ENCODE measurements at places on chromosomes 1 and 21.

GRCh38 chr1:27719286-27720251 is 6.2 kb upstream of the FAM76A start:
- peak; percentile 18 for DNase-seq

- no peak for DNase-seq
These were observed 10.8 kb downstream of the SLC45A3 start for GRCh38 chr1:205669341-205670149.

DNA sequence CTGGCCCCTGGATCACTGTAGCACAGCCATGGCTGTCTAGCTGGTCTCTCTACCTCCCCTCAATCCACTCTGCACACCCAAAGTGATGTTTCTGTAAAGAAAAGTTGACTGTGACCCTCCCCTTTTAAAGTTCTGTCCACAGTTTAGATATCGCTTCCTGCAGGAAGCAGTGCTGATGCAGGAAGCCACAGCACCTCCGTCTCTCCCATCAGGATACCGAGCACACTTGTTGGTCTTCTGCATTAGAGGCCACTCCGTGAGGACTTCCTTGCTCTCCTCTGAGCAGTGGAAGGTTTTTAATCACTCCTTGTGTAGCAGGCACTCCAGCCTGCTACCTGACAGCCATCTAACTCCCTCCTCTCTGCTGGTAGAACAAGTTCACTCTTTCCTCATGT is 69.5 kb downstream of the GADD45A start:
- DNase-seq: no peak

DNA sequence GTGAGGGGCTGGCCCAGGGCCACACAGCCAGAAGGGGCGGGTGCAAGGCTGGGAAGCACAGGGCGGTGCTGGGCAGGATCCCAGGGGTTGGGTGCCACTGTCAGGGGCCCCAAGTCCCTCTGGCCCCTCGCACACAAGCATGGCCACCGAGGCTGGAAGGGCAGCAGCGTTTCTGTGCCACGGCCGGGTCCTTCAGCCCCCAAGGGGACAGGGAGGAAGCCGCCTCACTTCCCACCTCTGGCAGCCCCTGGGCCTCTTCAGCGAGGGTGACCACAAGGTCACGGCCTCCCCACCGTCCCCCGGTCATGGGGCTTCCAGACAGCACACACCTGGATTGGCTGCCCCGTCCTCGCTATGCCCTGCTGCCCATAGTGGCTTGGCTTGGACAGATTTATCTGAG is 77.1 kb upstream of the TTC34 start:
- DNase-seq: no peak

DNA sequence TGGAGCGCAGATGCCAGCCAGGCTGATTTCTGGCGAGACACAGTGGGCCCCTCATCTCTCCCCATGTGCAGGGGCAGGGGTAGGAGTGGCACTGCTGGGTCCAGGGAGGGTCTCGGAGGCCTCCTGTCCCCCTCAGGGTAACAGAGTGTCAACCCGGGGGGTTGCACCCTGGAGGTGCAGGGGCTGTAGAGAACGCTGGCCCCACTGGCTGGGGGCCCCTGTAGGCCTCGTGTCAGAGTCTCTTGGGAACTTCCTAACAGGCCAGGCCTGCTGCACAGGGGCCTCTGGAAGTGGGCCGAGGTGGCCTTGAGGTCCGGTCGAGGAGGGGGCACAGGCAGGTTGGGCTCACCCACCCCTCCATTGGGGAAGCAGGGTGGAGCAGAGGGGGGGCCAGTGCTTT is 38.9 kb upstream of the AJAP1 start:
- no peak for DNase-seq

DNA sequence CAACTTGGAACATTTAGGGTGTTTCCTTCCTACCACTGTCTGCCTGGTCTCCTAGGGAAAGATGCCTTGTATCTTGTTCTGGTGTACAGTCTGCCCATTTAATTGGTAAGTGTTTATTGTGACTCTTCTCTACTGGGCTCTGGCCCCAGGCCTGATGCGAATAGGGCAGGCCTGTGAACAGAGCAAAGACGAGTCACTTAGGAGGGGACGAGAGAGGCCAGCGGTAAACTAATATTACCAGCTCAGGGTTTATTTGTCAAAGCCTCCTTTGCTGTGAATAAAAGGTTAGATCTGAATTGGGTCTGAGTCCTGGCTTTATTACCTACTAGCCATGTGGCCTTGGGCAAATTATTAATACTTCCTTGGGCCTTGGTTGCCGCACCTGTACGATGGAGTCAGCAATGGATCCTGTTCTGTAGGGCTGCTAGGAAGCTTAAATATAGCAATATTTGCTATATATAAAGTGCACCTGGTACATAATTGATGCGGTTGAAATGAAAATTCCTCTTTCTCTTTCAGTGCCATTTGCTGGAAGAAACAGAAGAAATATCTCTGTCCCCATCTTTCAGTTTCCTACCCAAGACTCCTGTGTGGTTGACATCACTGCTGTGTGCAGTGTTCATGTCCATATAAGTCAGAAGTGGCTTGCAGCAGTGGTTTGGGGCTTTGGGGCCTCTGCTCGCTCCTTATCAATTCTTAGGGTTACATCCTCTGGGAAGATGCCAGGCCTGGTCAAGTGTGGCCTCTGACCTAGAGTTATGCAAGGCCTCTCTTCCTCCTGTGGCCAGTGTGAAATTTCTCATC is 32.4 kb downstream of the MAPKAPK2 start:
- no peak for DNase-seq

DNA sequence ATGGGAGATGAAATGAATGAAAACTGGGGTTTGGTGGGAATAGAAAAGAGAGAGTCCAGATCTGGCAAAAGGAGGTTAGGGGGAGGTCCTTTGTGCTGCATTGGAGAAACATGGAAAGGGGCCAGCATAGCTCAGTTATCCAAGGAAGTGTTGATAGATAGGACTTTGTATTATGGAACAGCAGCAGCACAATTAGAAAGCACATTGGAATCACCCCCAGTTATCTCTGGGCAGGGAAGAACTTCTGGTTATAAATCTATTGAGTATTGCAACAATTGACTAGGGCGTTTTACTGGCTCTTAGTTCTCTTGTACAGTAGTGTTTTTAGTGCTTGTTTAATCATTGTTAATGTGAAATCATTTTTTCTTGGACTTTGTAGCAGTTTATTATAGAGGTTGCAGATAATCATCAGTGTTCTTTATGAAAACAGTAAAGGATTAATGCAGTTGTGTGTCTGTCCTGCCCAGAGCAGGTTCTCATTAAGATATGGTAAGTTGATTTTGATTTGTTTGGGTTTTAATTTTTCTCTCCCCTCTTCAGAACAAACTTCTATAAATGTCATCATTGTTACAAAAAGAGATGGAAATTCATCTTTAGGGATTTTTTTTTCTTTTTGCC is 76.6 kb downstream of the NR5A2 start:
- DNase-seq: no peak

All from NCI-H524 (cell line).